ENCODE measurements at places on chromosomes 2 and 18.

DNA sequence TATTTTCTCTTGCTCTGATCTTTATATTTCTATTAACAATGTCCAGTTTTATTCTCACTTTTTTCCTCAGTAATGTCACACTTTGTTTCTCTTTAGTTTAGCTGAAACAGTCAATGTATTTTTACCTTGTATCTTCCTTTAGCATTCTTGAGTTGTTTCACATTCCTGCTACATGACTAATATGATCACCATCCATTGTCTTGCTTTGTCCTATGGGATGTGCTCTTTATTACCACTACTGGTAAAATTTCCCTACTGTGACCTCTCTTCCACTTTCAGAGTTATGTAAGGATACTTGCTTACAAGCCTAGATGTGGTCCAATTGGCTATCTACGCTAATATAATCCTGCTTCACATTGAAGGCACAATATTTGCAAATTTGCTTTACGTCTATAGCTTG lies 457.9 kb downstream of the PIK3C3 start:
- no peak for DNase-seq

DNA sequence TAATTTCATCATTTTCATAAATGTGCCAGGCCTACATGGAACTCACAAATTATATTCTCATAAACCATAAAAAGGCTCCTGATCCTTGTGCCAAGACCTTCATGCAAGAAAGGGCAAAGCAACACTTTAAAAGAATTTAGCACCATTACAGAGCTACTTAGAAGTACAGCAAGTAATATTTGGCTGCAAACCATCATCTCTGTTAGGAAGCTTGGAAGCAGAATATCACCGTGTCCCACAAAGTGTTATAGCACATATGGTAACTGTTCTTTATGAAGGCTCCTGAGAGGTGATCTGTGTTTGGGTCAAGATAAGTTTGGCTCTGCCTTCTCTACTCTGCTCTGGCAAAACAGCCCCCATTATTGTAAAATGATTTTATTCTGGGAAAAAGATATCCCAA lies 59.7 kb upstream of the KCNJ3 start:
- DNase-seq, result no peak

GRCh38 chr2:63796366-63796765 lies 45.3 kb upstream of the UGP2 start:
- DNase-seq, result no peak

- DNase-seq, result no peak
These were observed 170.3 kb downstream of the MAIP1 start for GRCh38 chr2:200125444-200126284.

DNA sequence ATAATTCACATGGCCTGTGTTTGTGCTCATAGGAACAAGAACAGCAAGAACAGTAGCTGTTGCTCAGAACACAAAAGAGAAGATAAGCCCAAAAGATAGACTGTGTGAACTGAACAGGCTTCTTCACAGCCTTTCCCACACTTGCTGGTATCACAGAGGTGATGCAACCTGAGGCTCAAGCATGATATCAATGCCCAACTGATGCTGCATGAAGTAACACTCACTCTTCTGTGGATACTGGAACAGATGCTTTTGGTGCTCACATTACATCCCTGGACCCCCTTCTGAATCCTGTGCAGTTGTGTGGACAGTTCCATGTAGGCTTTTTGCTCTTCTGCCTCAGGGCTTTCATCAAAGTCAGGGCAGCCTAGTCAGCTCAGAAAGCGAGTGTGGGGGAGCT lies 88.4 kb upstream of the RND3 start:
- no peak for DNase-seq

DNA sequence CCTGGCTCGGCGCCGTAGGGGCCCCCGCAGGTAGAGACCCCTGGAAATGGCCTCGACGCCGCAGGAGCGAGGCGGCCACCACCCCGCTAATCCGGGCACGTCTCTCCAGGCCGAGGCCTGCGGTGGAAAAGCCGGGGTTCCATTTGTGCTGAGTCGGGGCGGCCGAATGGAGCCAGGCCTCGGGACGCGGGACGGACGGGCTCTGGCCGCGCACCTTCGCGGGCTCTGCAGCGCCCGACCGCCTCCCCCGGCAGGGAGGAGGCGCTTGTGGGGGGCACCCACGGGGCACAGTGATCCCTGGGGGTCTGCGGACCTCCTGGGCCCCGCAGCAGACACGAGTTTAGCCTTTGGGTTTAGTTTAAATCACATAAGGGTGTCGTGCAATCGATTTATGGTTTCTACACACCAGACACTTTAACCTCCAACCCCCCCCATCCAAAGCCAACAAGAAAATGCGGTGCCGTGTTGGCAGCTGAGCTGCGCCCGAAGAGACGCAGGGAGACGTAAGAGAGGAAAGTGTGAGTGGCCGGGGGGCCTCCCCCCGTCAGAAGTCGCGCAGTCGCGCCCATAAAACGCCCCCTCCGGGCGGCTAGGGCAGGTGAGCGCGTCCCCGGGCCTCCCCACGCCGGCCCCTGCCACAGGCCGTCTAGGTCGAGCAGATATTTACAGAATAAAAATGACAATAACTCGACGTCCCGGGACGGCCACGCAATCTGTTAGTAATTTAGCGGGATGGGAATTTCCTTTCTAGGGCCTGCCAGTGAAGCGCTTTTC lies 1.0 kb upstream of the NFATC1 start:
- peak; percentile 43 for DNase-seq

DNA sequence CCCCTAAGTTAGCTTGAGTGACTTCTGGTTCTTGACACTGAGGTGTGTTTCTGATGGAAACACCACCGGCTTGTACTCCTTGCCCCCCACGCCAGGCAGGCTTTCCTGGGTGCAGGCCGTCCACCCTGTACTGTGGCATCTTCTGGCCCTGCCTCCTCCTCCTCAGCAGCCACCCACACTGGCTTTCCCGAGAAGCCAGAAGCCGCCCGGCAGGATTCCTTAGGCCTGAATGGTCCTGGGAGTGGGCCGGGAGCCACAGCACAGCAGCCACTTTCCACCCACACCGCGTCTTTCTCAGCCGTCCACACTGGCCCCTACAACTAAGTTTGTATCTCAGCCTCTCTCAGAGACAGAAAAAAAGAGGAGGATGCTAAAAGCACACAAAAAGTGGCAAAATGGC lies 2.1 kb upstream of the HSBP1L1 start:
- no peak for DNase-seq

GRCh38 chr2:229672021-229672420 lies 42.3 kb downstream of the DNER start:
- DNase-seq, result no peak

GRCh38 chr18:42736074-42736473 lies 379.4 kb downstream of the RIT2 start:
- no peak for DNase-seq

GRCh38 chr2:3462493-3463104 lies 56.7 kb downstream of the ADI1 start:
- DNase-seq, result no peak

DNA sequence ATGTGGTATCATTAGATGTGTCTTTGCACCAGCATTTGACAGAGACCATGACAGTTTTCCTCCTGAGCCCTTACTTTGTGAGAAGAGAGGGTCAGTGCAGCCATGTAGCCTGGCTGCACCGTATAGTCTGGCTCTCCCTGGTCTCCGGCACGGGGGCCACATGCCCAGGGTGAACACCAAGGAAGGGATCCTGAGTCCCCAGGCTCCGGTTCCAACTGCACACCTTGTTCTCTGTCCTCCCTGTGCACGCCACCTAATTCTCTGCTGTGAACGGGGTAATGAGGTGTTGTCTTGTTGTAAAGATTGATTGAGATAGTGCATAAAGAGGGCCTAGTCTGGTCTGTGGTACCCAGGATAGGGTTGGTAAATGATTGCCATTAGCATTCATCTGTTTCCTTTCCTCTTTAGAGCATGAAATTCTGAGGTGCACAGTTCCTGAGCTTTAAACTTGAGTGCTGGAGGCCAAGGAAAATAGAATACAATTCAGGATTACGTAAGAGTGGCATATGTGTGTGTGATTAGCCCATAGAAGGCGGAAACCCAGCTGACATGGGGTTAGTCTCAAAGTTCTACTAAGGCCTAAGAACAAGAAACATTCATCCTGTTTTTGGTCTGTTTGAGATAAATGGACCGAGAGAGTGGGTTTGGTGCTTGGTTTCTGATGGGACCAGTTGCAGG lies 55.5 kb downstream of the NCK2 start:
- DNase-seq, result no peak

DNA sequence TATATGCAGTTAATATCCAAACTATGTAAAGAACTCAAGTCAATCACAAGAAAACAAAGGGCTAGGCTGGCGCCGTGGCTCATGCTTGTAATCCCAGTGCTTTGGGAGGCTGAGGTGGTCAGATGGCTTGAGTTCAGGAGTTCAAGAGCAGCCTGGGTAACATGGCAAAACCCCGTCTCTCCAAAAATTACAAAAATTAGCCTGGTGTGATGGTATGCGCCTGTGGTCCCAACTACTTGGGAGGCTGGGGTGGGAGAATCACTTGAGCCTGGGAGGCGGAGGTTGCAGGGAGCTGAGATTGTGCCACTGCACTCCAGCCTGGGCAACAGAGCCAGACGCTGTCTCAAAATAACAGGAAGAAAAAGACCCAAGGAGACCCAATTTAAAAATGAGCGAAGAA lies 91.9 kb upstream of the ALKAL2 start:
- DNase-seq, result no peak

- no peak for DNase-seq
These were observed 173.8 kb downstream of the SEPTIN10 start for GRCh38 chr2:109439986-109440385.

DNA sequence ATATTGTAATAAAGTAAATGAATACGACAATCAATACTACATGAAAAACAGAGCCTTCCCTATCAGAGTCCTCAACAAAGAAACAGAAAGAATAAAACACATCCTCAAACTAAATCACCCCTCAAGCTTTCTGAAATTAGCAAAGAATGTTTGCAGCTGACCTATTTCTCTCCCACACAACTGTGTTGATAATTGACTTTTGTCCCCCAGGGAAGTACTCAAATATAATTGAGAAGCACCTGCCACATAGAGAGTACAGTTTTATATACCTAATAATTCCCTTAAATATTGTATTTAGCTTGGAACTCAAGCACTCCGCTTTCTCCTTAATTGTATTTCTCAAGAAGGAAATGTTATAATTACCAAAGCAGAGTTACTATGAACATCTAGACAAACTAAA lies 12.6 kb downstream of the CACNB4 start:
- no peak for DNase-seq

DNA sequence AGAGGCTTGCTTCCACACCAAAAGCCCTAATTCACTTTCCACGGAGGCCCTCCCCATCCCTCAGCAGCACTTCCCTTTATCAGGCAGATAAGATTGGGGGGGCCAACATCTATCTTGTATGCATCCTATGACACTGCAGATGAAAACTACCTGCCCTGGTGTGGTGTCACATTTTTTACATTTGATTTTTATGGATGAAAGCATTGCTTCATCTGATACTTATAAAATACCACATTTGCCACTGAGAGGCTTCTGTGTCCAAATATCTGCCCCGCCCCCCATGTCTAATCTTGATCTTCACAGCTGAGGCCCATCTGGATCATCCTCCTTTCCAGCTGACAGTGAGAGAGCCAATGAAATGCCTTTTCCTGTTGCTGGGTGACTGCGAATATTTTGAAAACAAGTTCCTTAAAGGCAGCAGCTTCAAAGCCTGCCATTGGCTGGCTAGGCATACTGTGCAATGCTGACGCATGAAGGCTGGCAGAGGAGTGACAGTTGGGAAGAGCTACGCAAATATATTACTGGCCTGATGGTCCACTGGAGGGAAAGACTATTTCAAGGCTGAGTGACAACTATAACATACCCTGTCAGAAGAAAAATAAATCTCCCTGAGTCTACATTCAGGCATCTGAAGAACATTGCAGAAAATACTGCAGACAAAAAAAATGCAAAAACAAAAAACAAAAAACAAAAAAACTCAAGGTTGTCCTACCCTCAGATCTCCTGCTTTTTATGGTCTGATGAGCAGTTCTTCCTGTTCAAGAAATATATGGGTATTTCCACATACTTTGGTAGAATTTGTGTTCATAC lies 318.7 kb downstream of the PDE11A start:
- DNase-seq, result no peak

DNA sequence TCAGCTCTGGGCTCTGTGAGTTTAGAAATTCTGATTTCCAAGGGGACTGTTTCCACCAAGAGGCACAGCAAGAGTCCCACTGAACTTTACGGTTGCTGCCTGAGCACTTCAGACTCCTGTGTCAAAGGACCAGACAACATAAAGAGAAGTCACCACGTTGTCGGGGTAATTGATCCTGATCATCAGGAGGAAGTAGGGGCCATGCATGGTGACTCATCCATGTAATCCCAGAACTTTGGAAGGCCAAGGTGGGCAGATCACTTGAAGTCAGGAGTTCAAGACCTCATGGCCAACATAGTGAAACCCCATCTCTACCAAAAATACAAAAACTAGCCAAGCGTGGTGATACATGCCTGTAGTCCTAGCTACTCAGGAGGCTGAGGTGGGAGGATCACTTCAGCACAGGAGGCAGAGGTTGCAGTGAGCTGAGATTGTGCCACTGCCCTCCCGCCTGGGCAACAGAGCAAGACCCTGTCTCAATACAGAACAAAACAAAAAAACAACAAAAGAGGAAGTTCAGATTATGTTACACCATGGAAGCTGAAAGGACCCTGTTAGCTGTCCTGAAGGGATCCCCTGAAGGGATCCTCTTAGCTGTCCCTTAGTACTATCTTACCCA lies 9.4 kb upstream of the ASXL2 start:
- DNase-seq, result no peak
